ENCODE measurements at places on chromosomes 1 and 21.

- DNase-seq = no peak
Observed at GRCh38 chr1:68624233-68624632, 127.4 kb upstream of the DEPDC1 start.

- no peak for DNase-seq
Observed at GRCh38 chr1:94329276-94329675, 88.9 kb upstream of the ABCD3 start.

- no peak for DNase-seq
Observed at GRCh38 chr21:31957631-31958030, 84.8 kb downstream of the HUNK start.

DNA sequence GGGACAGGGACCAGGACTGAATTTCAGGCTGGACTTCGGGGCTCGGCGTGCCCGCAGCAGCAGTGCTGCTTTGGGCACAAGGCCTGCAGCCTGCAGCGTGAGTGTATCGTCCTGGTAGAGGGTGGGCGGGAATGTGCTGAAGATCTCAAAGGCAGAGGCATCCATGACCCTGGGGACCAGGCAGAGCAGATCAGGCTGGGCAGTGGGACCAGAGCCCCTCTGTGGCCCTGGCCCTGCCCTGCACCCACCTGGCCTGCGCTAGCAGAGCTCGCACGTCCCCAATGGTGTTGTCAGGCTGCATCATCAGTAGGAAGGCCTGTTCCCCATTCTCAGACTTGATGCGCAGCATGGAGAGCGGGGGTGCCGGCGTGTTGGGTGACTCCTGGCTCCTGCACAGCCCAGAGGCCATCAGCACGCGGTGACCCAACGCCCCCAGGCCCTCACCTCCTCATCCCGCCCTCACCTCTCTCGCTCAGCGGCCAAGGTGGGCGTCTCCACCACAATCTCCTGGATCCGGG is 2.6 kb downstream of the SH3BGRL3 start:
- no peak for DNase-seq

DNA sequence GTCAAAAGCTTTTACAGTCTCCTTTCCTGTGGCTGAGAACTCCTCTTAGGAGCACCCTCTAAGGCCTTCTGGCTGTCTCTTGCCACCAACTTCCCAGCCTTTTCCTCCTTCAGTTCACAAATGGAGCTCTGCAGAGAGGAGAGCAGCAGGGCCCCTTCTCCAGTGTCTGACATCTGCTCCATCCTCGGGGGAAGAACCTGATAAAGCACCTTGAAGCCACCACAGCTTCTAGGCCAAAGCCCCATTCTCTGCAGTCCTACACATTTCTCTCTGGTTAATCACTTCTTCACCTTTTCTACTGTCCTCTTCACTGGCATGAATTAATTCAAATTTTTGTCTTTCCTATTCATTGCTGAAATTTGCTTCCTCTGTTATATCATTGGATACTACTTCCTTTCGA is 378.1 kb upstream of the POU3F1 start:
- no peak for DNase-seq

- no peak for DNase-seq
Observed at GRCh38 chr1:230394134-230394533, 32.0 kb downstream of the PGBD5 start.

Measured in activated CD4-positive, alpha-beta T cell treated with anti-CD3 and anti-CD28 coated beads for 48 hours (primary cell).